T-helper 1 cell treated with Interleukin-12 subunit alpha and Interleukin-12 subunit beta and Interleukin-4 antibody, amounts not matched to agents 30 ng/mL and 1 ng/mL, for 36 hours (primary cell): ENCODE measurements at places on chromosomes 6 and 20. TPM values are rescaled to one million over a fixed set of nuclear protein-coding genes. Genes with fewer than 3 reads are reported as not detected.

Gene PAX1
- not detected in 2 replicates for total RNA-seq

Gene SPTLC3
- 0.22 and 0.39 TPM in 2 replicates for total RNA-seq

Gene MAD2L1BP
- 46.8 and 47.1 TPM in 2 replicates for total RNA-seq

Gene ROS1
- not detected in 2 replicates for total RNA-seq

Gene PDE7B
- 7.1 and 8.4 TPM in 2 replicates for total RNA-seq

Gene PBOV1
- total RNA-seq: not detected in 2 replicates
